Suppressor macrophage treated with lipopolysaccharide for 4 hours (primary cell): ENCODE measurements at places on chromosomes 6 and 20.

GRCh38 chr20:8284902-8285301, 152.8 kb downstream of the PLCB1 start:
- DNase-seq: no peak

- no peak for DNase-seq
Measured at GRCh38 chr6:21505574-21505990, 88.0 kb upstream of the SOX4 start.

GRCh38 chr20:39025883-39026282, 63.7 kb downstream of the DHX35 start:
- DNase-seq: no peak

DNA sequence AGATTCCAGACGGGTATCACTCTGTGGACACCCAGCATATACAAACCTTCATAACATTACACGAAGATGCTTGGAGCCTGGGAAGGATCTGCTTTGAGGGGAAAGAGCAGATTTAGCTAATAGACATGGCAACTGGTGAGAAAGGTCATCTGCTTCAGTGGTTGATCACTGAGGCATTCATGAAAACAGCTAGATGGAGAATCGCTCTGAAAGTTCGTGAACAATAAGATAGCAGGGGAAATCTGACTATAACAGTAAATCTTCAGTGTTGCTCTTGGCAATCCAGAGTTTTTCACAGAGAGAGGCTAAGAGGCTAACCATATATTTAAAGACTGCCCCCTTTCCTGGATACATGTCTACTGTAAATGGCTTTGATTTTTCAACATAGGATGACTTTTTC, 245.3 kb downstream of the FARS2 start:
- no peak for DNase-seq

DNA sequence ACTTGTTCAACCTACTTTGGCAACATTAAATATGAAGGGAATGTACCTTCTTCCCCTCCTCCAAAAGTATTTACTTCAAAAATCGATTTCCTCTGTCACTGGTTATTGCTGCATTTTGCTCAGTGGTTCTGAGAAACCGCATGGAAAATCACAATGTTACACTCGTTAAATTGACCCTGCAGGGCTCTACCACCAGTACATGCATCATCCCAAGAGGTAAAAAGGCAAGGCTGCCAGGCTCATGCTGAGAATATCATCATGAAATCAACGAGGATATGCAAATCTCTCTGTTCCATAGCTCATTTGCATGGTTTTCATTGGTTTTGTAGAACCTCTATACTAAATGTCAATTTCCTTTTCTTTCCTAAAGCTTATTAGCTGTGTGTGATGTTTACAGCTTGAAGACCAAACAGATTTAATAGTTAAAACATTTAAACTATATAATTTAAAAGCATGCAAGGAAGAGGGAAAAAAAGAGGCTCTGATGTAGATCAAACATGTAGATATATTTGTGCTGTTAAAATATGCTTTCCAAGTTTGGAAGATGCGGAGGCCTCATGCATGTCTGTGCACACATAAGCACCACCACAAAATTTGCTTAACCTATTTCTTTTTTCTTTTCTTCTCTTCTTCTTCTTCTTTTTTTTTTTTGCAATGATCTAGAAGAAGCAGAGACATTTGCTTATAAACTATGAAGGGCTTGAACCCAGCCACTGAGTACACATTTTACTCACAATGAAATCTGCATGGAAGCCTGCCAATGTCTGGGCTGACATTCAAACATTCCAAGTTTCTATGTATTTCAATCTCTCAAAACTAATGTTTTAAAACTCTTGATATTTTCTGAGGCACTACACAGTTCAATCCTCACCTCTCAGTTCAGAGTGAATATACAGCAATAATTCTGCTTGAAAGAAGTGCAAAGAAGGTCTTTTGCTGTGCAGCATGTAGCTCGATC, 194.0 kb downstream of the GMPR start:
- DNase-seq: no peak

DNA sequence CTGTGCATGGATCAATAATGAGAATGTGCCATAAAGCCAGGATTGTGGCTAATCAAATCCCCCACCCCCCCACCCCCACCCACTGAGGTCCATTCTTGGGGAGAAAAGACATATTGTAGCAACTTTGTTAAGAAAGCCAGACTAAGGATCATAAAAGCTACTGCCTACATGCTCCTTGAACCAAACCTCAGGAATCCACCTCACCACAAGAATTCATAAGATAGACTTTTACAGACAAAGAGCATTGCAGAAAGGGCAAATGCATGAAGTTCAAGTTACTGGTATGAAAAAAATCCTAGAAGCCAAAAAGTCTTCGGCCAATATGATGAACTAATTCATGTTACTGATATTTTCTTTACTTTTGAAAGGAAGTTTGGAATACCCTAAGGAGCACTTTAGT, 187.9 kb upstream of the ARID1B start:
- DNase-seq: no peak

DNA sequence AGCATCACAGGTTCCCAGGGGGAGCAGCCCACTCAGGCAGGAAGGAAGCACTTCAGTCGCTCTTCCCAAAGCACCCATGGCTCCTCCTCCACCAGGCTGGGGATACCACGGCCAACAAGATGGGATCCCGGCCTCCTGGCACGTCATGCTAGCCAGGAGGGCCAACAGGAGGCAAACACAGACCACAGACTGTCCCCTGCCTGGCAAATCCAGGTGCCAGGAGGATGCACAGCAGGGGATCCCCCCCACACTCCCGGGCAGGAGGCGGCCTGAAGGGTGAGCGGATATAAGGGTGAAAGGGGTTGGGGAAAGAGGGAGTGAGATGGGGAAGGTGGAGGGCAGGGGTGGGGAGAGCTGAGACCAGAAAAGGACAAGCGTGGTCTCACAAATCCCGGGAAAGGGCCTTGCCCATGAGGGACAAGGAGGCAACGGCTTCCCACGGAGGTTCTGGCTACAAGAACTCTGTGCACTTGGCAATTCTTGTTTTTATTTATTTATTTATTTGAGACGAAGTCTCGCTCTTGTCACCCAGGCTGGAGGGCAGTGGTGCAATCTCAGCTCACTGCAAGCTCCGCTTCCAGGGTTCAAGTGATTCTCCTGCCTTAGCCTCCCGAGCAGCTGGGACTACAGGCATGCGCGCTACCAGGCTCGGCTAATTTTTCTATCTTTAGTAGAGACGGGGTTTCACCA, 7.2 kb downstream of the PXDC1 start:
- DNase-seq: no peak

- no peak for DNase-seq
Measured at GRCh38 chr20:25571817-25572216, 13.5 kb downstream of the NINL start.

DNA sequence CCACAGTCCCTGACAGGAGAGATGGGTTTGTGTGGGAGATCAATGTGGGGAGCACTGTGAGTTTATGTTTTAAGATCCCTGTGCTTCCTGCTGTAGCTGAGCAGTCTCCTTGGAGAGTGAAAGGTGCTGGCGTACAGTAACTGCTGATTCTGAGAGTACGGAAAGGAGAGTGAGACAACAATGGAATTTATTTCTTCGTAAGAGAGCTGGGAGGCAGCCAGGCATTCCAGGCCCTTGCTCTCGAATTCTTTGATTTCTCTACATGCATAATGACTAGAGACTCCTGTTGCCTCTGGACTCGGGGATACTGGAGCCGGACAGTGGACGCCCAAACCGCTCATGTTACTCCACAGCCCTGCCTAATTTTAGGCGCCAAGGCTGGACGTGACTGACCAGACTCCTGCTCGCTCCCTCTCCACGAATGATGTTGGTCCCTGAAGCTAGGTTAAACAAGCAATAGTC, 131.0 kb upstream of the PHACTR1 start:
- no peak for DNase-seq

DNA sequence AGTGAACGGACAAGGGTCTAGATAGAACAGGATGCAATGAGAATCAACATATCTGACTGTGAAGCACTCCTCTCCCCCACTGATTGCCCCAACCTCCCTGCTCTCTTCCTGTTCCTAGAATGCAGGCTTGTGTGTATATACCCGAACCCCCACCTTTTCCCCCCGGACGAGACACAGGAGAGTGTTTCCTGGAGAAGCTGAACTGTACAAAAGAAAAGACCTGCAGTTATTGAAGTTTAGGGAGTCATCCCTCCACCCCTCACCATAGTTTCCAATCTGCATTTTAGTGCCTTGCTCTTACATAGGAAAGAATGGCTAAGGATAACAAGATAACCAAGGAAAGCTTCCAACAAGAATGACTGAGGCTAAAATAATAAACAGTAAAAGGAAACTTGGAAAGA, 55.5 kb upstream of the PDE10A start:
- no peak for DNase-seq

DNA sequence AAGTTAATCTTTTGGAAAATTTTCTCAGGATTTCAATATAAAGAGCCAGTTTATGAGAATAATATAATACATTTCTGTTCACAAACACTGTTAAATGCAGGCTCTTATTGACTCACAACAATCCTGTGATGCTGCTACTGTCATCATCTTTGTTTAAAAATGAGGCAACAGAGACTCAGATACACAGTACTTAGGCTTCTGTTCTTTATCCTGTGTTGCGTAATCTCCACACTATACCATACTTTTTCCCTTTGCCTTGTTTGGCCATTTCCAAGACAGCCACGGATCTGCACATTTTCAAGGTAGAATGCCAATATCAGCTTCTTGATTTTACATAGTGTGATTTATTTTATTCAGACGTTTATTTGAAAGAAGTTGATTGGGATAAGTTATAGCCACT, 699.0 kb upstream of the CITED2 start:
- peak; percentile 62 for DNase-seq

- no peak for DNase-seq
Measured at GRCh38 chr20:38531021-38531420, 50.0 kb upstream of the ADIG start.

GRCh38 chr6:33908025-33908424, 104.2 kb upstream of the MLN start:
- no peak for DNase-seq

DNA sequence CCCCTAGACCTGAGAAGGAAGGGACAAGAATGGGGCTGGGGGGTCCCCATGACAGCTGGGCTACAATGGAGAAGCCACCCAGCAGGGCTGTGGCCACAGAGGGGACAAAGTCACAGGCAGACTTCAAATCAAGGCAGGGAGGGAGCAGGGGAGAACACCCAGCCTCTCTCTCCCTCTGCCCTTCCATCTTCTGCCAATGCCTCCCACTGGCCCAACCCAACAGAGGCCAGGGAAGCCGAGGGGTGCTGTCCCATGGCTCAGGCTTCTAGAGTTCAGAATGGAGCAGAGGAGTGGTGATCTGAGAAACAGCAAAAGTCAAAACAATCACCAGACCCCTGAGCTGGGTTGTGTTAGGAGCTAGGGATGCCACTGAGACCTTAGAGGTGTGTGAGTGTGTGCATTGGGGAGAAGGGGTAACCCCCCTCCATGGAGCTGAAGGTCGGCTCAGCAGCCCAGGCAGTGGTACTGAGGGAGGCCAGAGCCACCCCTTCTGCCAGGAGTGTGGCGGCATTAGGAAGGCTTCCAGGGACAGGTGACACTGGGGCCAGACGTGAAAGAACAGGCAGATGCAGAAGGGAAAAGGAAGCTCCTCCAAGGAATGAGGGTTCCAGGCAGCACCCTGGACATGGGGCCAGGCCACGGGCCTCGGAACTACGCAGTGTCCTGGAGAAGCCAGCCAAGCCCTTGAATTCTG, 12.0 kb downstream of the GLP1R start:
- no peak for DNase-seq

GRCh38 chr20:4135385-4136077, 120.2 kb upstream of the RNF24 start:
- peak; percentile 92 for DNase-seq

- DNase-seq: no peak
Measured at GRCh38 chr6:114151064-114151690, 180.2 kb upstream of the HDAC2 start.

GRCh38 chr6:111725446-111726112, 119.9 kb upstream of the TRAF3IP2 start:
- DNase-seq: no peak

DNA sequence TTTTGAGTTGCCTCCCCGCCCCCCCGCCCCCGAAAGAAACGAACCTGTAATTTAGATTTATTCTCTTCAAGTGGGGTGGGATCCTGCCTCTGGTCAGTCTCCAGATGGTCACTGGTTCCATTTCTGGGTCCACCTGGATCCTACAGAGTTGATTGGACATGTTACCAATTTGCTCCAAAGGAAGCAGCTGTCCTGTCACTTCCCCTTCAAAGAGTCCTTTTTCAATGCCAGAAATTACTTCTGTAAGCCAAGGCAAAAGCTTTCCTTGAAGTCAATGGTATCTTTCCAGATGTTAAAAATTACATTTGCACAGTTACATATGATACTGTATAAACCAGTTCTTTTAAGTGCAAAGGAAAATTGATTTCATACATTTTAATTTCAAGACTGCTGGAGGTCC, 12.0 kb upstream of the ANKRD60 start:
- no peak for DNase-seq

DNA sequence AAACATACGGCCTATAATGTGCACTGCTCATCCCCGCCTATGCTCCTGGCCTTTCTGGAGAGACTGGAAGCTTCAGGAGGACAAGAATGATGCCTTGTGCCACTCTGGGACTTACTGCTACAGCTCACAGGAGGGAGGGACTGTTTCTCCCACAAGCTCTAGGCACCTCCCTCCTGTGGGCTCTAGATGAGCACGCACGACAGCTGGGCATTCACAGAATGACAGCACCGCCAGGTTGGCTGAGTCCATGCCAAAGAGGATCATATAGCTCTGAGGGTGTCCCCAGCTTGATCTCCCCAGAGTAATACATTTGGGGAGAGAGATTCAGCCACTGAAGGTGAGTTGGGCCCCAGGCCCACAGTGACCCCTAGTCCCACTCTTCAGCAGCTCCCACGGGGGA, 10.1 kb upstream of the PGC start:
- DNase-seq: no peak

DNA sequence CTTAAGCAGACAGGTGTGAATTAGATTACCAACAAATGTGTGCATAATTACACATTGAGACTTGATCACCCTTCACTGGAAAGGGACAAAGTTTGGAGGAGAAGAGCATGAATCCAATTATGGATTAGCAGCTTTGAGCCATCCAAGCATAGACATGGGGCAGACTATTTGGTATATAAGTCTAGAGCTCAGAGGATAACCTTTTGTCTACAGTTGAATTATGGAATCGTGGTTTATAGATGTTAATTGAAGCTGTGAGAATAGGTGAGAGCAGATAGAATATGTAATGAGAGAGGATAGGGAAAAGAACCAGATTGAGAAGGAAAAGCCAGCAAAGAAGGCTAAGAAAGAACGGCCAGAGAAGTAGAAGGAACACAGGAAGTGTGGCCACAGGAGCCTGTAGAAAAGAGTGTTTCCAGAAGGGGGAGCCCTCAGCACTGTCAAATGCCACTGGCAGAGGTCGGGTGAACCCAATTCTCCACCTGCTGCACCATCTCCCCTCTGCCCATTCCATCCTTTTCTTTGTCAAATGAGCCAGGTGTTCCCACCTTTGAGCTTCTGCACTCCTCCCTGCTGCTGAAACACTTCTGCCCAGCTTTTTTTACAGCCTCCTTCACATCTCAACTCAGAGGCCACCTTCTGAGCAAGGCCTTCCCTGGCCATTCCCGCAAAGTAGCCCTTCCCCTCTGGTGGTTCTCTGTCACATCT, 7.3 kb downstream of the DNTTIP1 start:
- DNase-seq: peak; percentile 69
